ENCODE measurements at places on chromosomes 5 and 9. TPM values are rescaled to one million over a fixed set of nuclear protein-coding genes. Genes with fewer than 3 reads are reported as not detected.
A peak's percentile ranks its signal among the peaks of the same experiment; 100 is the strongest.

DNA sequence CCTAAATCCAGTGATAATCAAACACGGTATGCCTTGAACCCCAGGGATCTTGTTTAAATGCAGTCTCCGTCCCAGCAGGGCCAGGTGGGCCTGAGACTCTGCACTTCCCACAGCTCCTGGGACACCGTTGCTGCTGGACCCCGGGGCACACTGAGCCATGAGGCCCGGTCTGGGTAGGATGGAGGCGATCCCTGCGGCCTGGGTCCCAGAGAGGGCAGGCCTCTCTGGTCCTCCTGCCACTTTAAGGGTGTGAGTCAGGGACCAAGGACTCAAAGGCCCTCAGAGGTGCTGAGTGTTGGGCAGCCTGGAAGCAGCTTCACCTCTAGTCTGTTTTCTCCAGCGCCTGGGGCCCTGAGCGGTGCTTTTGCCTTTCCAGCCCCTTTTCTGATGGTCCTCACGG lies 34.1 kb upstream of the SLC9A3 start:
- DNase-seq: no peak

DNA sequence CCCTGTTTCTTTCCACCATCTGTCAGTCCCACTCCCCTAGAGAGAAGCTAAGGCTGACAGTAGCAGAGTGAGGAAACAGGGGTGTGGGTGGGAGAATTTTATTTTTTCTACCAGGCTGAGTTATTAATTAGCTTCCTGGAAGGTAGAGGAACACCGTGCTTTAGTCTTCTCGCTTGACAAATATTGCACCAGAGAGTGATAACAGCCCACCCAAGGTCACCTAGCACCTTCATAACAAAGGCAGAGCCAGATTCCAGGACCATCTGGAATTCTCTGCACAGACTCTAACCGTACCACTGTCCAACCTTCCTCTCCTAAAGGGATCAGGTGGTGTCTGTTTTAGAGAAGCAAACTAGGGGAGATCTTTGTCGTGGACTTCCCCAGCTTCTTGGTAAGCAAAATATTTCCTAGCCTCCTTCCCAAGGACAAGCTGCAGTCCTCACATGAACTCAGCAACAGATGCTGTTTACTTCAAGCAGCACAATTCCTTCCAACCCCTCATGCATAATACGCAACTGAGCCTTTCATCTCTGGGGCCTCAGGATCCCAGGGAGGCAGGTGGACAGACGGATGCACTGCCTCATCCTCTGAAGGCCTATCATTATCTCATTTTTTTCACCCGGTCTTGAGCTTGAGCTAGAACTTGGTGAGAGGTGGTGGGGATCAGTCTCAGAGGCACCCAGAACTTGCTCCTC lies 308.7 kb upstream of the BRINP1 start:
- no peak for DNase-seq

GRCh38 chr5:136249678-136250266 lies 56.8 kb upstream of the SMIM32 start:
- peak; percentile 42 for DNase-seq

Gene SHROOM1
- total RNA-seq: 0.63 TPM

DNA sequence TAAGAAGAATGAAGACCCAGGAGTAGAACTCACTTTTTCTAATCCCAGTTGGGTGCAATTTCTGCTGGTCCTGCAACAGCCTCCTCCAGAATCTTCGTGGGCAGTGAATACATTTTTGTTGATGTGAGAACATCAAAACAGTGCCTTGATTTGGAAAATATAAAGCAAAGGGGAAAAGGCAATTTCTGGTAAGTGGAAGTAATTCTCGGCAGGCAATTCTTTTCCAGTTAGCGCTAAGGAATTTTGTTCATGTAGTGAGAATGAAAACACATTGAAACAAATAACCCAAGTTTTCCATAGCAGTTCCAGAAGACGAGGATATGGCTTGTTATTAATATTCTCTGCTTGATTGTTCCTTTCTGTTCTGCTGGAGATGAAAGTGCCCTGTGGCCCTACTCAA lies 178.7 kb downstream of the SPATA31D1 start:
- no peak for DNase-seq

- no peak for DNase-seq
Measured at GRCh38 chr5:34447424-34447823, 208.7 kb upstream of the RAI14 start.

DNA sequence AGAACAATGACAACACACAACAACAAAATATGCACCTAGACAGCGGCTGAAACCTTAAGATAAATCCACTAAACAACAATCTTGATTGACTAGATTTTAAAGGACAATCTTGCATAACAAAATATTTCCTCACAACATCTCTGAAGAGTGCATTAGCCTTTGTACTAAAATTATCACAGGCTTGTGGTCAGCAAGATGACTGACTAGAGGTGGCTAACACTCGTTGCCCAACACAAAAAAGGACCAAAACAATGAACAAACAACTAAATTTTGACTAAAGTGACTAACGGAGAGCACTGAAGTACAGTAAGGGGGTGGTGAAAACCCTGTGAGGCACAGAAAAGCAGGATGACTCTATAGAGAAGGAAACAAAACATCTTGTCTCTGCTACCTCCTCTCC lies 183.9 kb downstream of the BRINP1 start:
- no peak for DNase-seq

- peak; percentile 46 for DNase-seq
Measured at GRCh38 chr9:105157171-105157583, 87.3 kb upstream of the SLC44A1 start.

DNA sequence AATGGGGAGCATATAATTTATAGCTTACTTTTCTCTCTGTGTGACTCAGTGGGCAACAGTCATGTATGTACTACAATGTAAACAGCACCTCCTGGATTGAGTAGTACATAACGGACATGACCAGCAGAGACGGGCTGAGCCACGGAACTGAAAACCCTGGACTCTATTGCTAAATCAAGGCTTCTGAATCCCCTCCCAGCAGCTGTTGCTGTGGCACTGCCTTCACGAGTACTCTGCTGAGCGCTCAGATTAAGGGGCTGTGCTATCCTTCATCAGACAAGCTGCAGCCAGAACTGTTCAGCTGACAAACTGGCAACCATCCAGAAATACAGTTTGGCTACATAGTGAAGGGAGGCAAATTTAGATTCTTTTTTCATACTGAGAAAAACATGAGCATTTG lies 131.3 kb upstream of the CCDC180 start:
- no peak for DNase-seq

DNA sequence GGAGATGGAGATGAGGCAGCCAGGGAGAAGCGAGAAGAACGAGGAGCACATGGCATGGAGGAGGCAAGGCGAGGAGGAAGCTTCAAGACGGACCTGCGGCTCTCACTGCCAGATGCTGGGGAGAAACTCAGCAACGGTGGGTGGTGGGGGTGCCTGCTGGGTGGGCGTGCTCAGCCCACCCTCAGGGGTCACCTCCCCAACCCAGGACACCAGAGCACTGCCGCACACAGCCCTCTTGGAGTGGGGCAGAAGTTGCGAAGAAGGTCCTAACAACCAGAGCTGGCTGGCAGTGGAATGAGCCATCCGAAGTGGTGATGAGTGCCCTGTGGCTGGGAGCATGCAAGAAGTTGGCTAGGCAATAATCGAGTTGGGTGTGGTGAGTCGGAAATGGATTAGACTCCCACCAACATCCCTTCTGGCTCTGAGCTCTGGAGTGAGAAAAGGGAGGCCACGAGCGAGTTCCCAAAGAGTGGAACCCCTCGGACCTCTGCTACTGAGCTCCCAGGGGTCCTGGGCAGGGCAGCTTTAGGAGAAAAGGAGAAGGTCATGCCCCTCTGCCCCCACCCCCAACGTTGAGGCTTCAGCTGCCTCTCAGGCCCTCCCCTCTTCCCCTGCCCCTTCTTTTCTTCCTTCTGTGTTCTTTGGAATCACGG lies 212.7 kb upstream of the MVB12B start:
- DNase-seq: no peak

- DNase-seq: no peak
Measured at GRCh38 chr5:172832383-172833315, 1.4 kb upstream of the ERGIC1 start.

- DNase-seq: no peak
Measured at GRCh38 chr5:113063927-113064326, 87.3 kb downstream of the DCP2 start.

- no peak for DNase-seq
Measured at GRCh38 chr9:123234853-123235252, 33.5 kb downstream of the STRBP start.

Gene SLIT3
- 5.4 TPM for total RNA-seq

Gene C5orf58
- not detected for total RNA-seq

Gene PHYHD1
- total RNA-seq: 0.21 TPM

Gene BTNL3
- not detected for total RNA-seq

- DNase-seq: no peak
Measured at GRCh38 chr9:31486630-31487029, 897.8 kb upstream of the ACO1 start.

GRCh38 chr5:58300346-58300895 lies 159.5 kb downstream of the PLK2 start:
- no peak for DNase-seq

GRCh38 chr5:75670577-75670976 lies 46.7 kb downstream of the POC5 start:
- DNase-seq: no peak

DNA sequence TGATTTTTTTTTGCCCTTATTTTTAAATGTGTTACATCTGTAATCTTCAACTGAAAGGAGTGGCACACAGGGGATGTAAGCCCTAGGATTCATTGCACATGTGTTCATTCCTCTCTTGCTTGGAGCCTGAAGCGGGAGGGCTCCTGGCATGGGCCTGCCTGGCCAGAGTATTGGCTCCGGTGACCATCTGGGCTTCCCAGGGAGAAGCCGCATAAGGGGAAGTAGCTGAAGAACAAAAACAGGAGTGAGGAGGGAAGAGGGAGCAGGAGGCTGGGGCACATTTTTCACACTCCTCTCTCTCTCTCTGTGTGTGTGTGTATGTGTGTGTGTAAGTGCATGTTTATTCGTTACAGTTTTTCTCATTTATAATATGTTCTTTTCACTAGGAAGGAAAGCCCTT lies 269.9 kb downstream of the PRR16 start:
- DNase-seq: no peak

DNA sequence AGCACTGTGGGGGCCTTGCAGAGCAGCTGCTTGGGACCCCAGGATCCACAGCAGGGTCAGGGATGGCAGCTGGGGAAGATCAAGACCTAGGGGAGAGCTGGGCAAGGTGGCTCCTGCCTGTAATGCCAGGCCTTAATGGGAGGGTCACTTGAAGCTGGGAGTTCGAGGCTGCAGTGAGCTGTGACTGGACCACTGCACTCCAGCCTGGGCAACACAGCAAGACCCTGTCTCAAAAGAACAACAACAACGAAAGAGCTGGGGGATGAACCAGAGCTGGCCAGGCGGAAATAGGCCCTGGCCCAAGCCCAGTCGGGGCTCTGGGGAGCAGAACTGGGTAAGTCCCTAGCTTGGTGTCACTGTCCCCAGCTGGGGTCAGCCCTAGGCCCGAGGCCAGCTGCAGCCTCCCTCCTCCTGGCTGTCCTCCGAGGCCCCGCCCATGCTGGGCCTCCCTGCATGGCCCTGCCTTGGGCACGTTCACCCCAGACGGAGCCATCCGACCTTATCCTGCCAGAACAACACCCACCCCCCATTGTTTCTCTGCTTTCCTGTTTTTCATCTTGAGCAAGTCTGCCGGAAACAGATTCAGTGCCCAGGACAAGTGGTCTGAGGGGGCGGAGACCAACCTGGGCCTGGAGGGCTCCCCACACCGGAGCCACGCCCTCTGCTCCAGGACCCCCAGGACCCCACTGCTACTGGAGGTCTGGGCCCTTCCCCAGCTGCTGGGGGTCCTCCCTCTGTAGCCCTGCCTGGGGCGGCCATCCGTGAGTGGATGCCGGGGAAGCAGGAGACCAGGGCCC lies 1.9 kb downstream of the DIPK1B start:
- DNase-seq: no peak

DNA sequence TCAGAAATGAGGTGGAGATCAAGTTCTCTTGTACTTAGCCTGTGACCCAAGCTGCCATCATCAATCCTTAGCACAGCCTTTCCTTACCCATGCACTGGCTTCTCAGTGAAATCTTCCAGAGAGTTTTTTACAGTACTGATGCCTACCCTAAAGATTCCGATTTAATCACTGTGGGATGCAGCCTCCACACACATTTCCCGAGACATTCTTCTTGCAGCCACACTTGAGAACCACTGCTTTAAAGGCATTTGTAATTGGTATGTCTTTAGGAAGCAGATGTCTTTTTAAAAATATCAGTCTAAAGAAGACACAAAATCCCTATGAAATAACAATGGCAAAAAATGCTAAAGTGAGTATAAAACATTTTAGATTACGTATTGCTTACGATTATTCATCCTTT lies 17.3 kb upstream of the GLIS3 start:
- DNase-seq: no peak

- peak; percentile 82 for DNase-seq
Measured at GRCh38 chr9:134858051-134858841, 22.4 kb upstream of the FCN2 start.

Gene PDLIM4
- 0.21 TPM for total RNA-seq

Gene C9
- total RNA-seq: not detected
